ENCODE measurements at places on chromosomes 3 and 15. TPM values are rescaled to one million over a fixed set of nuclear protein-coding genes. Genes with fewer than 3 reads are reported as not detected.

Gene CPNE4
- total RNA-seq, result not detected

Gene ERICH6
- total RNA-seq, result not detected

Gene KLHL6
- 1.7 TPM for total RNA-seq

Gene ATP8B4
- total RNA-seq, result 2.9 TPM

Gene AMOTL2
- 177 TPM for total RNA-seq

Gene CHST14
- 13.0 TPM for total RNA-seq

Gene FBXO45
- 14.7 TPM for total RNA-seq

Gene ZKSCAN7
- 6.6 TPM for total RNA-seq

GRCh38 chr15:91254766-91255165 is 154.7 kb downstream of the SV2B start:
- DNase-seq, result no peak

DNA sequence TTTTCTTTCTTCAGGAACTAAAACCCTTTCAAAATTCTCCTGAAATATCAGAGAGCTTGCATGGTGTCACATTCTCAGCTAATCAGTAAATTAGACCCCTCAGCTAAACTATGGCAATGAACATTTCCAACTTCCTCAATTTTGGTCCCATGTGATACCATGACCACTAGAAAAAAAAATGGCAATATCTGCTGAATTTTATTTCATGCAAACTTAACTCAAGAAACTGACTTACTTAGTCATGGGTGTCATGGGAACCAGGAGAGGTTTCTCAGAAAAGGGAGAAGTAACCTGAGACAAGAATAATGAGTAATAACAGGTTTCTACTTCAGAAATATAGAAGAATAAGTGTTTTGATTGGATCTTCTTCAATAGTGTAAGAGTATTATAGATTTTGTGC is 784.6 kb upstream of the ALCAM start:
- no peak for DNase-seq

- no peak for DNase-seq
Measured at GRCh38 chr15:46961795-46962194, 755.5 kb upstream of the SEMA6D start.

GRCh38 chr15:70512772-70513362 is 250.5 kb downstream of the UACA start:
- no peak for DNase-seq

DNA sequence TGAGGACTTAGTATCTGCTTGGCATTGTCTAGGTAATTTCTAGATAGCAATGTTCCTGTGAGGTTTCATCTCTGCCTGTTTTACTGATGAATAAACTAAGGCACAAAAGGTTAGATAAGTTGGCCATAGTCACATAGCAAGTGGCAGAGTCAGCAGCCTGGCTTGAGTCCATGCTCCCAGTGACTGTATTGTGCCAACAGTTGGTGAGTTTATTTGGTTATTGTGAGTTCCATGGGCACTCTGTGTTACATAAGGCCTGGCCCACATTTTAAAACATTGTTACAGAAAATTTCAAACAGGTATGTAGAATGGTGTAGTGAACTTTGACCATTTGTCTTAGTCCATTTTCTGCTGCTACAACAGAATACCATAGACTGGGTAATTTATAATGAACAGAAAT is 15.2 kb downstream of the MCM2 start:
- DNase-seq, result no peak

GRCh38 chr3:184741259-184741556 is 29.3 kb upstream of the MAGEF1 start:
- DNase-seq, result no peak

- DNase-seq, result no peak
Measured at GRCh38 chr3:150074277-150074676, 103.6 kb upstream of the PFN2 start.

DNA sequence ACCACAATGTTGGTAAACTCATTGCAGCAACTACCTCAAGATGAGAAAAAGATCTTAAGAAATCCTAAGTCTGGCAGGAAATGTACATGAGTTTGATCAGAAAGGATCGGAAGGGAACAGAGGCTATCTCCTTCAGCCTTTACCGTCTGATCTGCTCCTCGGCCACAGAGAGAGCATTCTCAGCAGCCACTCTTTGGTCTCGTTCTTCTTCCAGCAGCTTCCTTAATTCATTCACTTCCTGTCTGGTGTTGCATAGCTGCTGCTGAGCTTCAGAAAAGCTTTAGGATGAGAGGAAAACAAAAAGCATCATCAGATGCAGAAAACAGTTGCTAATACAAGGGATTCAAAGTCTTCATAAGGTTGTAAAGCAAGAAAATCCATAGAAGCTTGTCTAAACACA is 6.6 kb upstream of the HCLS1 start:
- no peak for DNase-seq

GRCh38 chr3:3081381-3082233 is 28.6 kb downstream of the IL5RA start:
- DNase-seq, result no peak

DNA sequence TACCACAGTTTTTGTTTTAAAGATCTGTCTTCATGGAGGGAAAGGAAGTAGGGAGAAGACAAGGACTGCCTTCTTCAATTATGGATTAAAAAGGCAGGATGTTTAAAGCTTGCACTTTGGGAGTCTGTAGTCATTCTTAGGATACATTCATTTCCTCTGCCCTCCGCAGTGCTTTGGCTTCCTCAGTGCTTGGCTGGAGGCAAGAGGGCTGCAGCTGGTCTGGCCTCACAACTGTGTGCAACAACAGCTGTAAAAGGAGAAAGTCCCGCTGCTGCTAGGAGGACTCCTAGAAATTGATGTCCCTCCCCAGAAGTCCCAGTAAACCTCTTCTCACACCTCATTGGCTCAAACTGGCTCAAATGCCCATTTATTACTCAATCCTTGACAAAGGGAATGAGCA is 54.4 kb upstream of the PPP2R3A start:
- peak; percentile 86 for DNase-seq

DNA sequence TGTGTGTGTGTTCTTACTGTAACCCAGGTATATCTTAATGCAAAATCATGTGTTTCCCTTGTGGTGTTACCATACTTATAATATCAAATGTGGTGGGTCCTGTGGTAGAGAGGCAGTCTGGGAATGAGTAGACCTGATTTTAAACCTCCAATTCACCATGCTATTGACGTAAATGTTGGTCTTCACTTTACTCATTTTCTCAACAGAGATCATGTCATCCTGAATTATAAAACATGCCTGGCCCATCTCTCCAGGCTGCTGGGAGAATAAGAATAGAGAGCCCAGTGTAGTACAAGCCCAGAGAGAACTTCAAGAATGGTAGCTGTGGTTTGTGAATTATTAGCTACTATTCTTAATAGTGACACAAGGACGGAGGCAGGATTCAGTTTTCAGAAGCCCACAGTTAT is 88.1 kb downstream of the MBNL1 start:
- no peak for DNase-seq

DNA sequence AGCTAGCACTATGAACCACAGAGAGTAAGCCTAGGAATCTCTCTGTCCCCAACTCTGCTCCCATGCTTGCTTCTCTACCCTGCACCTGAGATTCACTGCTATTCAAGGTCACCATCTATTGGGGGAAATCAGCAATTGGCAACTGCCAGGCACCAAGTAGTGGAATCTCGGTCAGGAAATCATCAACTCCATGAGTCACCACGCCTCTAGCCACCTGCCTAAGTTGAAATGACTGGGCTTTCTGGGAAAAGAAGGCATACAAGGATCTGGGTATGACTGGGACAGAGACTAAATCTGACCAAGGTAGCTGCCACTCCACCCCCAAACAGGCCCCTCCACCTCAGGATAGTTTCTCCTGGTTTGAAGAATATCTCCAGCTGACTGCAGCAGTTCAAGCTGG is 464.1 kb upstream of the CBLB start:
- DNase-seq, result no peak

GRCh38 chr3:127175272-127175671 is 17.7 kb upstream of the PRR23E start:
- peak; percentile 79 for DNase-seq

DNA sequence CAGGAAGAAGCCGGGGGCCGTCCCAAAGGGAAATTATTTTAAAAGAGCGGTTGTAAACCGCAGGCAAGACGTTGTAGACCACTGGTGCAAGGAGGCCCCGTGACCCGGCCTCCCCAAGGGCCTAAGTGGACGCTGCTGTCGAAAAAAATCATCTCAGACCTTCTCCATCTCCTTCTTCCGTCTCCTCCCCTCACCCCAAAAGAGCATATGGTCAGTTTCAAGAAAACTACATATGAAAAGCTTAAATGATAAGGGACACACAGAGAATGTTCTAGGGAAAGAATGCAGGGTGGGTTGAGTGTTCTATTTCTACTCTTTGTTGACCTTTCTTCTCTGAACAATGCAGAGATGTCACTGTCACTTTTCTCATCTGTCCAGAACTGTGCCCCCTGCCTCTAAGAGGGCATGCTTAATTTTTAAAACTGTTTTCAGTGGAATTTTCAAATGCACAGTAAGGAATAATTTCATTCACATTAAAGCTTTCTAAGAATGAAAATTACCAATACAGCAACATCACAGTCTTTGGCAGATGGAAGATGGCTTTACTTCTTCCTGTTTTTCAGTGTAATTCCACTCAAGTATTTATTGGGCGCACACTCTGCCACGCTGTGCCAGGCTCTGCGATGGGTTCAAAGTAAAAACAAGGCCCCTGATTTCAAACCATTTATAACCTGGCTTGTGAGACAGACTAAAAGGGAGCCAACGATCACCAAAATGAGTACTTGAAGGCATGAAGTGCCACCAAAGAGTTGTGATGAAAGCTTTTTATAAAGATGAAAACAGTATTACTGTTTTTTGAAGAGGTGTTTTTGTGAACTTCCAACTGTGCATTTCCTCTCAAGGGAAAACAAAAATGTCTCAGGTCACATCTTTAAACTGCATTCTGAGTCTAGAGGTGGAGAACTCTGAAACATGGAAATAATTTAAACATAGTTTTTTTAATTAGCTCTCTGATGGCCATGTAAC is 891 bp upstream of the TOP2B start:
- DNase-seq, result no peak

GRCh38 chr3:123154020-123154985 is 47.4 kb upstream of the SEC22A start:
- peak; percentile 24 for DNase-seq

DNA sequence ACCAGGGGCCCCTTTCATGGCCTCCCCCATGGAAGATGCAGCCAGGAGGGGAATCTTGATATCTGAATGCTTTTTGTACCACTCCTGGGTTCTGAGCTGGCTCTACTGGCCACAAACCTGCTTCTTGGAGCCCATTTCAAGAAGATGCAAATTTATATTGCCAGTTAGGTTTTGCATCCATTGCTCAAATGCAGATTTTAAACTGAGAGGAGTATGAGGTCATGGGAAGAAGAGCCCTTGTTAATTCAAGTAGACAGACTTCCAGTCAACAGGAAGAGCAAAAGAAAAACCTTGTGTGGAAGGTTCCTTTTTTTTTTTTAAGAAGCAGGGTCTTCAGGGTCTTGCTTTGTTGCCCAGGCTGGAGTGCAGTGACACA is 133.5 kb downstream of the PDZRN3 start:
- DNase-seq, result no peak
